Activated CD4-positive, alpha-beta T cell treated with anti-CD3 and anti-CD28 coated beads for 36 hours (primary cell): ENCODE measurements at places on chromosomes 7 and 10. TPM values are rescaled to one million over a fixed set of nuclear protein-coding genes. Genes with fewer than 3 reads are reported as not detected.

Gene SGPL1
- 33.7 TPM for total RNA-seq

Gene TMEM273
- 26.5 TPM for total RNA-seq

Gene OAT
- total RNA-seq = 36.5 TPM

Gene DNAJC30
- total RNA-seq = 7.8 TPM

Gene ACHE
- total RNA-seq = 0.09 TPM

Gene NSMCE4A
- total RNA-seq = 56.3 TPM

Gene VWDE
- total RNA-seq = 2.2 TPM

Gene STEAP1B
- total RNA-seq = 0.23 TPM

DNA sequence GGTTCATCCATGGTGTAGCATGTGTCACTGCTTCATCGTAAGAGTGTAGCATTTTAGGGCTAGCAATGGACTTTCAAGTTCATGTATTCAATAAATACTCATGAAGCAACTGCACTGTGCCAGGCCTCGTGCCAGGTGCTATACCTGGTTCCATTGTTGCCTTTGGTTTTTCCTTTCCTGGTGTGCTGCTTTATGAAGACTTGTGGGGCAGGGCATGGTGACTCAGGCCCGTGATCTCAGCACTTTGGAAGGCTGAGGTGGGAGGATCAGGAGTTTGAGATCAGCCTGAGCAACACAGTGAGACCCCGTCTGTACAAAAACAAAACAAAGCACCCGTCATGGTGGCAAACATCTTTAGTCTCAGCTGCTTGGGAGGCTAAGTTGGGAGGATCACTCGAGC lies 2.2 kb upstream of the CPA4 start:
- no peak for DNase-seq

DNA sequence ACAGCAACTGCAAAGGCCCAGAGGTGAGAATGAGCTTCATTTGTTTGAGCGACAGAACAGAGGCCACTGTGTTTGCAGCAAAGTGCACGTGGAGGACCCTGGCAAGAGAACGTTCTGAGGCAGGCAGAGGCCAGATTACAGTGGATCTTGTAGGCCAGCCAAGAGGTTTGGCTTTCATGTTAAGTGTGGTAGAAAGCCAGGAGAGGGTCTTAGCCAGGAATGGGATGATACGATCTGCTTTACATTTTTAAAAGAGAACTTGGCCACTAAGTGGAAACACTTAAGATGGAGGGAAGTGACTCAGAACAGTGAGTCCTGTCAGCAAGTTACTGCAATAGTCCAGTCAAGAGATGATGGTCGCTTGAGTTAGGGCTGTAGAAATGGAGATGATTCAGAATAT lies 4.6 kb downstream of the CCDC136 start:
- DNase-seq = no peak

GRCh38 chr7:120988591-120989256 lies at the start of gene CPED1:
TSS of gene CPED1 (plus strand) at chr7:120988711. CDS start at chr7:120989622, 911 bp downstream.
- DNase-seq = peak; percentile 61

DNA sequence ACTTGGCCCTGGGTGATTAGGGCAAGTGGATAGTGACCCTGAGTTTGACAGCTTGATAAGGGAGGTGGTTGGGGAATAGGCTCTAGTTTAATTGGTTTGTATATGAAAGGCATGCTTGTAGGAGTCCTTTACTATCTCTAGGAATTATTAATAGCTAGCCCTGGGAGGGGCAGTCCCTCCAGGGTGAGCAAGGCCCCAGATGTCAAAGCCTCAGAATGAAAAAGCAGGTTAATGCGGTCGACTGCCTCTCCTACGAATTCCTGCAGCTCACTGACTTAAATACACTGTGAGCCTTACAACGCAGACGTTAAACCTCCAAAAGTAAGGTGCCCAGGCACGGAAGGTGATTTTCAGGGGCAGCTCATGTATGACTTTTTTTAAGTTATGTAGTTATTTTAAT lies 5.2 kb upstream of the BTBD16 start:
- DNase-seq = no peak

- no peak for DNase-seq
Observed at GRCh38 chr10:71848325-71849275, 2.5 kb downstream of the PSAP start.

GRCh38 chr10:45421221-45422097 lies 47.4 kb downstream of the ALOX5 start:
- no peak for DNase-seq

- DNase-seq = no peak
Observed at GRCh38 chr7:25405736-25406135, 177.4 kb upstream of the NPVF start.

DNA sequence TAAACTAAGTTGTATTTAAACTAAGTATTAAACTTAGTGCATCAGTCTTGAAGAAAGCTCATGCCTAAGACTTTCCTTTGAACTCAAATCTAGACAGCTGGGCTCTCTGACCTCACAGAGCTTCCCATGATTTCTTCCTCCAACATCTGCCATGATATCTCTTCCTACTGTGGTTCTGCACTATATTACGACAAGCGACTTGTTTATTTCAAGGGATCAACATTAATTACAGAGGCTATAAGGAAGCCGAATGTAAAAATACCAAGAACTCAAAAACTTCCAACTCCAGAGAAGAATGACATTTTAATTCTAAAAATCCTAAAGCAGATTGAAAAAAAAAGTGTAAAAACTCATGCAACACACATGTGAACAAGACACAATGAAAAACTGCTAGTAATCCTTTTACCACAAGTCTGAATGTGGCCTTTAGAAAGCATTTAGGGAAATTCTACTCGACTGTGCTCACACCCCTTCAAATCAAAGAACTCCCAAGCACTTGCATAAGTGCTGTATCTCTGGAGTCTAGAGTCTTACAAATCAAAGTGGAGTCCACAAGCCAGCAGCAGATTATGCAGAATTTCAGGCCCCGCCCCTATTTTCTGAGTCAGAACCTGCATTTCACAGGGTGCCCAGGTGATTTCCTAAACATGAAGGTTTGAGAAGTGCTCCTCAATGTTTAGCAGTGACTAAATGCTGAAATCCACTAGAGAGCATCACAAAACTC lies 22.7 kb upstream of the WASHC2A start:
- peak; percentile 36 for DNase-seq

- DNase-seq = no peak
Observed at GRCh38 chr7:38819463-38819862, 89.5 kb downstream of the VPS41 start.

GRCh38 chr10:44716470-44717015 lies 194.6 kb upstream of the TMEM72 start:
- DNase-seq = no peak

DNA sequence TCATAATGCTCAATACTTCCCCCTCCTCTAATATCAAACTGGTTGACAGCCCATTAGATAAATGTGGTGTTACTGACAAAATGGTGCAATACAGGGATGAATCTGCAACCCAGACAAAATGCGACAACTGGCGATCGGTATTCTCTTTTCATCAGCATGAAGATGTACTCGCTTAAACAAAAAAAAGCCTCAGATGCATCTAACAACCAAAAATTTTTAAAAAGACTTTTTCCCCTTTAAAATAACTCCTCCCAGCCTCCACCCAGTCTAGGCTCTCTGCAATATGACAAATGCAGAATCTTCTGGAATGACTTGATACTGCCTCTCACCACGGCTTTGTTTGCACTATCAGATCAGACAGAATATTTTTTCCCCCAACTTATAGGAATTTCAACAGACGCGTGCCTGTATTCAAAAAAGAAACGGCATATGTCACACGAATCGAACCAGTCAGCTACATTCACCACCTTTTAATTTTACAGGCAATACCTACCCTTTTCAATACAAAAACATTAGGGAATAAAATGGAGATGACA lies 1.2 kb downstream of the YWHAG start:
- DNase-seq = no peak

GRCh38 chr10:126868371-126868770 lies 36.9 kb upstream of the DOCK1 start:
- no peak for DNase-seq

- no peak for DNase-seq
Observed at GRCh38 chr7:127365164-127365956, 27.1 kb downstream of the ZNF800 start.

DNA sequence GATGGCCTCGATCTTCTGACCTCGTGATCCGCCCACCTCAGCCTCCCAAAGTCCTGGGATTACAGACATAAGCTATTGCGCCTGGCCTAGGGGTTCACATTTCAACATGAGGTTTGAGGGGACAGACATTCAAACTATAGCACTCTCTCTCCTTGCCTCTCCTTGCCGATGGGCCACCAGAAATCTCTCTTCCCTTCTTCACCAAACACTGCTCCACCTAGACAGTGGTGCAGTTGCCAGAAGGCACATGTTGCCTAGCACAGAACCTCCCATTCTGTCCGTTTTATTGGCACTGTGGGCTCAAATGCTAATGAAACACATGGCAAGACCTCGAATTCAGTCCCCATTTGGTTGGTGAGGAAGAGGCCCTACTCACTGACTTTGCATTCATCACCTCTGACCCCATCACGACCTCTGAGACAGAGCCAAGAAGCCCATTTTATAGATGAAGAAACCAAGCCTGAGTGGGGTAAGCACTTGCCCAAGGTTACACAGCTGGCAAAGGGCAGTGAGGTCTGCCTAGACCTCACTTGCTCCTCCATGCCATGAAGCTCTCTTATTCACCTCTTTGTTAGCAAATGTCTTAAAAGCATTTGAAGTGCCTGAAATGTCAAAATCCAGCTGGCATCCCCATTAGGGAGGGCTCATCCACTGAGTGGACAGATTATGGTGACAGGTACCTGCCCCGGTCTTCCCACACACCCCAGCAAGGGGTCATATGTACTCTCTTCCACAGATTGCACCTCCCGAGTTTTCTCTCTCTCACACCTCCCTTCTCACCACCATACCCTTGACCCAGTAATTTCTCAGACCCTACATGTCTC lies 34.0 kb downstream of the GPRIN2 start:
- DNase-seq = no peak

DNA sequence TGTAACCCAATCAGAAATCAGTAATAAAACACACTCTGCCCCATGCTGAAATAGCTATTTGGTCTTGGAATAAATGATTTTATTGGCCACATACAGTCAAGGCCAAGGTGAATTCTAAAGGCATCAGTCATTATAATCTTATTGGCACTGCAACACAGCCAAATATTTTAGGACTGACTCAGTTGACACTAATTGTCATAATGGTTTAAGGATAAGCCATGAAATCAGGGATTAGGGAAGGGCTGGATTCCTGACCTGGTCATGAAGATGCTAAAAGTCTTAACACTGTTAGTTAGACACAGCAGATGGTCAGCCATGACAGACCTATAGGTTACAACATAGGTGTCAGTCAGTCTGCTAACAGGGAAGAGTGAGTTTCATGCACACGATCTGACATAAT lies 330.3 kb upstream of the NPSR1 start:
- no peak for DNase-seq

GRCh38 chr7:17680026-17680425 lies 260.3 kb downstream of the SNX13 start:
- no peak for DNase-seq
